Activated T-cell treated with anti-CD3 and anti-CD28 coated beads for 48 hours (primary cell): ENCODE measurements at places on chromosomes 11 and 22.

GRCh38 chr11:31809857-31810778, 1.0 kb downstream of the PAX6 start:
- DNase-seq = no peak

DNA sequence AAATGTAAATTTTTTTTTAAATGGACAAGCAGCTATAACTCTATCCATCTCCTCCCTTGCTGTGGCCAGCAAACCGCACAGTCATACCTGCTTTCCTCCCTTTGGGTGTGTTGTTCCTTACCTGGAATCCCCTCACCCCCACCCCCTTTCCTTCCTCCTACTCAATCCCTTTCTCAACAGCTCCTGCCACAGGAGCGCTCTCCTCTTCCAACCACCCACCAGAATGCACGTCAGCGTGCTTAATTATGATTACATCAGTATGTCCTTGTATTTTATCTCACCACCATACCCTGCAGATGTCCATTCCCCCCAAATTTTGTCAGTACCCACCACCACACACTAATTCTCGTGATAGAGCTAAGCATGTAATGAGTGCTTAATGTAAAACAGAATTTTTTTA, 60.9 kb upstream of the LMO2 start:
- no peak for DNase-seq

DNA sequence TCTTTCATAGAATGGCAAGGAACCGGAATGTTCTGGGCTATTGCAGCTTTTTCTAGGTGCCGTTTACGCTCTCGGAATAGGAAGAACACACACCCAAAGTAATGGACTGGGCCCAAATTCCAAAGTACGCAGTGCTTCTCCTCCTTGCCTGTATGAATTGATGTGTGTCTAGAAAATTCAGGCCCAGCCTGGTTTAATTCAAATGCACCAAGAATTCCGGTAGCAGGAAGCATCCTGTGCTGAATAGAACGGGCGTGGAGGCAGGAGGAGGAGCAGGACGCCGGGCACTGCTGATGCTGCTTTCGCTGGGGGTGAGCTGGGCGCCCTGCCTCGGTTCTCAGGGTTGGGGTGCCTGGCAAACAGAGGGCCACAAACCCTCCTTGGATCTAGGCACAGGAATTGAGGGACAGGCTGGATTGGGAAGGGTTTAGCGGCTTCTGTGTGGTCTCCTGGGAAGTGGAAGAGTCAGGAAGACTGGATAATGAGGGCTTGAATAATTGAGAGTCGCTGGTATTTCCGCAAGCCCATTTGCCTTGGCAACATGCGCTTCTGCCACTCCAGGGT, 2.0 kb downstream of the PARVB start:
- DNase-seq = no peak

GRCh38 chr11:88250566-88251242, 75.5 kb upstream of the RAB38 start:
- DNase-seq = no peak

DNA sequence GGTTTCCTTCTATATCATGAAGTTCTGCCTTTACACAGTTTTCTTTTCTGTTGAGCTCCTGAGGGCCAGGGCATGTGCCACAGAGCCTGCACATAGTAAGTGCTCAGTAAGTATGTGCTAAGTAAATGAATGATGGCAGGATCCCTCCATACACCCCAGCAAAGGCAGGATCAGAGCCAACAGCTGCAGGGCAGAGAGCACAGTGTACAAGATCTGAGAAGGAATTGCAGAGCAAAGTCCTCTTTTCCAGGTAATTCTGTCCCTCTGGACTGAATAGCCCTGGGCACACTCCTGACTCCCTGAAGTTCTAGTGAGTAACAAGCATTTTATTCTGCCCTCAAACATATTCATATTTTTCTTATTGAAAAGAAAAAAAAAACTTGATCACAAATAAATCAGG, 117.7 kb downstream of the GALNT18 start:
- DNase-seq = no peak

DNA sequence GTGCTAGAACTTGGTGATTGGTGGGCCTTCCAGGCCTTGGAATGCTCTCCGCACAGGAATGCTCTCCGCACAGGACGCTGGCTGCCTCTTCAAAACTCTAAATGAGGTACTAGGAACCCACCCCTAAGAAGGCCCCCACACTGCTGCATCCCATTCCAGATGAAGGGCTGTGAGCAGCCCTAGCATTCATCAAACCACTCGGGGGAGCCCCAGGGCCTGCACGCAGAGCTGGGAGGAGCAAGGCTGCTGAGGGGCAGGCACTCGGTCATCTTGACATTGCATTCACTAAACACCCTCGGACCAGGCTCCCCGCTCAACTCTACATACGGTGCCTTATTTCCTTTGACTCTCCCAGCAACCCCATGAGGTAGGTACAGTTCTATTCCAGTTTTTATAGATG, 49.2 kb upstream of the EMID1 start:
- DNase-seq = no peak

DNA sequence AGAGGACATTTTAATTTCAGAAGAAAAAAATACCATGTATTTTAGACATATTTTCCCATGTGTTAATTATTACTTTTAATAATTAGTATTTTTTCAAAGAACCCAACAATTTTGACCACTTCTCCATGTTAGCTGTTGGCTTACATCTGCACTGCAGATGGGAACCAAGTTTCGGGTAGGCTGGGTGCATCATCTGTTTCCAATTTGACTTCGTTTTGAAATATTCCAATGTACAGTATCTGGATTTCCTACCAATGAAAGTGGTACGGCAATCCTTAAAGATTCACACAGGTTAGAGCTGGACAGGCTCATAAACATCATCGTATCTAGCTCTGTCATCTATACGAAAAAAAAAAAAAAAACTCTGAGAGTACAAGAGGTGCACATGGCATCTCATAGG, 670.2 kb downstream of the OPCML start:
- DNase-seq = no peak

DNA sequence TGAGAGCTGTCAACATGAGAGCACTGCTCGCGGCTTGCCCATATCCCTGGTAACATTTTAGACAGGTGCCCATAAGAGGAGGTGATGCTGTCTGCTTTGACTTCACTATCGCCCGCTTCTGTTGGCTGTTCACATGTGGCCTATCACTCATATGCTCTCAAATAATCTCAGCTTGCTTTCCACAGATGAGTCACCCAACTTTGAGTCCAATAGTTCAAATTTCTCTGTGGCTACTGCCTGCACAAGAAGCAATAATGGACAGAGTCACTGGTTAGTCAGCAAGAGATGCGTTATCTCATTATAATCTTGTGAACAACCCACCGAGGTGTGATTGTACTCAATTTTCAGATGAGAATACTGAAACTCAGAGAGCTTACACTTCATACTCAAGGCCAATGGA, 1714.1 kb downstream of the LRRC4C start:
- no peak for DNase-seq

- no peak for DNase-seq
Measured at GRCh38 chr22:24091551-24092420, 80.7 kb downstream of the CABIN1 start.

DNA sequence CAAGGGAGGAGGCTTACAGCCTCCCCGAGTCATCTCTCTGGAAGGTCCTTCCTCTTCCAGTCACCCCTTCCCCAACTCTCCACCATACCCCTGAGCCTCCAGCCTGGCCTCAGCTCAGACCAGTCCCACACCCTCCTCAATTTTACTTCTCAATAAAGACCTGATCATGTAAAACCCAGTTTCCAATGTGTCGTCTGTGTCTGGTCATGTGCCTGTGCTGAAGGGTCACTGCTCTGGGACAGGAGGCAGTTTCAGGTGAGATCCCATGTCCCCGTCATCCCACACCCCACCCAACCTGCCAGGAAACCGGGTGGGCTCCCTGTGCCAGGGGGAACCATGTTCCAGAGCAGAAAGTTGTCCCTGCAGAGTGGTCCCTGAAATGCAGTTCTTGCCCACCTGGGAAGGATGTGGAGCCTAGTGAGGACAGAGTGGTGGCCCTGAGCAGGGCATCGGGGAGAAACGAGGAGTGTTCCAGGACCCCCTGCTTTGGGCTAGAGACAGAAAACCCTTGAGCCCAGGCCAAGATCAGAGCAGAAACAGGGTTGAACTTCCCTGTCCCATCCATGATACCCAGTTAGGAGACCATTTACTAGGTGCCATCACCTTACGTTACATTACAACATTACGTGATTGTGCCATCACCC, 19.4 kb downstream of the IGLL5 start:
- DNase-seq = no peak

DNA sequence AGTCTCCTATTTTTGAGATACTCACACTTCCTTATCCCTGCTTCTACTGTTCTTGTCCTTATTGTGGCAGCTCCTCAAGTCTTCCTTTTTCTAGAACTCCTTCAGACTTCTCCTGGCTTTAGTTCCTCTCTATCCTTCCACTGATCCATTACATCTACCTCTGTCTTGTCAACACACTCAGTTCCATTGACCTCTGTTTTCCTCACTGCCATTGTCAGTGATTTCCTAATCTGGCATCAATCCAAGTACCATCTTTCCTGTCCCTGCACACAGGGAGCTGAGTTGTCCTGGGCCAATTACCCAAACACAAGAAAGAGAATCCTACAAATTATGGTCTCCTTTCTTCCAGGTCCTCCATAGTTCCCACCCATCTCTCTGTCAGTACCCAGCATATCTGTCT, 27.9 kb upstream of the RIC3 start:
- no peak for DNase-seq

GRCh38 chr22:38167988-38168407, 13.6 kb downstream of the PLA2G6 start:
- no peak for DNase-seq

DNA sequence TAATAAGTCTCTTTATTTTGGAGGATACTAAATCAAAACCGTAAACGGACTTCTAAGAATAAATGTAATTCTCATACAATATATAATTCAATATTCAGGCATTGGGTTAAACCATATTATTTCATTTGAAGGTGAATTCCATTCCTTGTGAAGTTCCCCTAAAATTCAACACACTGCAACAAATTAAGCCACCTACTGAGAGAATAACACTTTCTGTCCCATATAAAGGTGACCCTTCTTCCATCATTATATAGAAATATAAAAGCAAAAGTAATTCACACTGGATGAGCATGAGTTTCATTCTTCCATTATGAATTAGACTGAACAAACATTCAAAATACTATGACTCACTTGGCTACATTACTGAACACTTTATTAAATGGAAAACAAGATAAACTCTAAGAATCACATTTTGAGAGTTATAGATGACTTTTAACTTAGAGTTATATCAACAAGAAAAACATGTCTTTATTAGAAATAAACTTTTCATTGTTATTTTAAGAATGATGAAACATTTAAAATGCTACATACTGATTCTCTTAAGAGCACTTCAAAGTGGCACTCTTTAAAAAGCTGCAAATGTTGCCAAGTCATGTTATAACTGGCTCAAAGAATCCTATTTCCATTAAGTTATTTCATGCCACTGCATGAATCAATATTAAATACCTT, 2.8 kb downstream of the SESN3 start:
- no peak for DNase-seq

DNA sequence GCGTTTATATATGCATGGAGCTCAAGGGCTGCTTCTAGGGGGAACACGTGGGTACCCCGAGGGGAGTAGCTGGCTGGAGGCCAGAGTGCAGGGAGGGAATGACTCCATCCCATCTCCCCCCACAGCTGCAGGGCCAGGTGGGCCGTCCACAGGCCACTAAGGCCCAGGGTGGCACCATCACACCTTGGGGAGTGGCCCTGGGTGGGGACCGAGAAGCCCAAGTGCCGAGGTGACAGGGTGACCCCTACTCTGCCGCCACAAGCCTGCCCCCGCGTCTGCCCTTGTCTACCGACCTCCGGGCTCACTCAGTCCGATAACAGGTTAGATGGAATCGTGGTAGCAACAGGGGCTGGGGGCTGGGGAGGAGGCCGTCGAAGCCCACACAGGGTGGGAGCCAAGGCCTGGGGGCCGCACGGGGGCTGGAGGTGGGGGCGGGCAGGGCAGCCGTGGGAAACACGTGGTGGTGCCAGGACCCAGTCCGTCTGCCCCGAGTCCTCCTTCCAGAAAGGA, 125.7 kb downstream of the KCNQ1OT1 start:
- DNase-seq = no peak

GRCh38 chr11:45374653-45375059, 88.5 kb upstream of the SYT13 start:
- DNase-seq = no peak

- DNase-seq = no peak
Measured at GRCh38 chr22:46355996-46356471, 20.5 kb downstream of the TRMU start.

GRCh38 chr22:19960491-19961200, 19.0 kb upstream of the TXNRD2 start:
- no peak for DNase-seq

DNA sequence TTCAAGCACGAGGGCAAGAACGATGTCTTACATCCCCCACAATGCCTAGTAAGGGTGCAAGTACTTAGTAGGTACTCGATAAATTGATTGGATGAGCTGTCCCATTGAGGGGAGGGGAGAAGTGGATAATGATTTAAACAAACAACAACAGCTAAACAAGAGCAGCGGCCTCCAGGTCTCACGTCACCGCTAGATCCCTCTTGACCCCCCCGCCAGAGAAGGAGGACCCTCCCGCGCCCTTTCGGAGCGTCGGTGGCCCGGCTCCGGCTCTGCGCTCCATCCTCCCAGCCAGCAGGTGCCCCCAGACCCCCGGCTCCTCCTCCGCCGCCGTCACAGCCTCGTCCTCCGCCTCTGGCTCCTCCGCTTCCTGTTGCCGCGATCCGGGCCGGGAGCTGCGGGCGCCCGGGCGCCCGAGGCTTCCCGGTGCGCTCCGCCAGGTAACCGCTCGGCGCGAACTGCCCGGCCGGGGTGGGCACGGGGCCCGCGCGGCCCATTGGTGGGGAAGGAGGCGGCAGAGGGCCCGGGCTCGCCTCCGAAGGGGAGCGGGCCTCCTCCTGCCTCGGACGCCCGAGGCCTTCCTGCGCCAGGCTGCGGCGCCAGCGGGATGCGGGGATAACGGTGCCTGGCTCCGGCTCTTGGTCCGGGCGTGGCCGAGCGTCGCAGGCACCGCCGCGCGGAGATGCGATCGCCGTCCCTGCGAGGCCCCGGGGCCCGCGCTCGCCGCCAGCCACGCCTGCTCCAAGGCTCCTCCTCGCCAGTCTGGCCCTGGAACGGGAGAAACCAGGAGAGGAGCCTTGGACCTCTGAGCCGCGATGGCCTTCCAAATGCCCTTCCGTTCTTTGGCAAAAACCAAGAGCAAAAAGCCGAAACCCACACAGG, at the start of gene TLCD5:
Gene TLCD5 (plus strand): TSS at position 368 of the 879 bp plus-strand sequence. CDS start 2,143 bp downstream, outside the sequence.
- DNase-seq = peak; percentile 34

DNA sequence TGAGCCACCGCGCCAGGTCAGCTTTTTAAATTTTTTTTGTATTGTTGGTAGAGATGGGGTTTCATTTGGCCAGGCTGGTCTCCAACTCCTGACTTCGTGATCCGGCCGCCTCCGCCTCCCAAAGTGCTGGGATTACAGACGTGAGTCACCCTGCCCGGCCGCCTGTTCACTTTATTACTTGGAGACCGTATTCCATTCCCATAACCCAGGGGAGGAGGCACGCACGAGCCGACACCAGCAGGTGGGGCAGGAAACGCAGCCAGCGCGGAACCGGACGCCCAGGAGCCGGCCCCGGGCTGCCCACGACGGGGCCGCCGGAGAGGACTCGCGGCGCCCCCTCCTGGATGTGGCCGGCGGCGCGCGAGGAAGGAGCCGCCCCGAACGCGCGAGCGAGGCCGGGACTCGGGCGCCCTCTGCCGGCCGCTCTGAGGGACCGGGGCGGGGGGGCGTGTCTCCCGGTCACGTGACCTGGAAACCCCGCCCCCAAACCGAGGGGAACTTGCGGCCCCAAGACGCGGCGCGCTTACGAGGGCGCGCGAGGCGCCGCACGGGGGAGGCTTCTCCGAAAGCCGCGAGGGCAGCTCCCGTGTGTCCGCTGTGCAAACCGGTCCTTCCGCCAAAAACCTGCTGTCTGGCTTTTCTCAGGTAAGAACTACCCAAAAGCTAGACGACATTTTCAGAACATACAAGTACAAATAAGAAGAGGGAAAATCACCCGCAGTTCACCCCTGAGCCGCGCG, 11.6 kb upstream of the RNH1 start:
- DNase-seq = peak; percentile 92
